Ovary (tissue), 10 donors: ENCODE measurements at places on chromosomes 6 and 20. TPM values are rescaled to one million over a fixed set of nuclear protein-coding genes. Genes with fewer than 3 reads are reported as not detected.
A peak's percentile ranks its signal among the peaks of the same experiment; 100 is the strongest.

- H3K4me3 ChIP-seq: no peak overlapping the region
- DNase-seq: peak; percentile 54
- no peaks in the 10 kb centered on the region for H3K36me3 ChIP-seq
- no peaks in the 10 kb centered on the region for H3K27me3 ChIP-seq
- no peaks in the 10 kb centered on the region for H3K4me1 ChIP-seq
- H3K27ac ChIP-seq: no peak overlapping the region
Measured at GRCh38 chr6:44041461-44042260, 85.6 kb downstream of the MRPL14 start.

NKAPL gene
- 2.1 TPM for total RNA-seq

DNA sequence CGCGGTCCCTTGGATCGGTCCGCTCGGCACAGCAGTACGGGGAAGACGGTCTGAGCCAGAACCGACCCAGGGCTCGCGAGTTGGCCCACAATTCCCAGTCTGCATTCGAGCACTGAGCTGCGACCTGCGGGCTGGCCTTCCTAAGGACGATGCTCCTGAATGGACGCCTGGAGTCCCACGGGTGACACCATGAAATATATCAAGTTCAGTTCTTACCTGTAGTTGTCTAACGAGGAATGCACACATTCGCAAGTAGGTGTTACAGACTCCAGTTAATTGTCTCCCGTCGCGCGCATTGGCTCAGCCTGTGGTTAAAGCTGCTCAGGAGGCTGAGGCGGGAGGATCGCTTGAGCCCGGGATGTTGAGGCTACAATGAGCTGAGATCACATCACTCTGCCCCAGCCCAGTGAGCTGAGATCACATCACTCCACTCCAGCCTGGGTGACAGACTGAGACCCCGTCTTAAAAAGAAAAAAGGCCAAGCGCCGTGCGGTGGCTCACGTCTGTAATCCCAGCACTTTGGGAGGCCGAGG is 802 bp downstream of the PEX7 start:
- H3K4me1 ChIP-seq: no peaks in the 10 kb centered on the region
- H3K27ac ChIP-seq: peak overlapping the region; percentile 90
- H3K36me3 ChIP-seq: no peaks in the 10 kb centered on the region
- peak; percentile 32 for DNase-seq
- peak overlapping the region; percentile 79 for H3K4me3 ChIP-seq

GRCh38 chr6:149140910-149141290 is 176.6 kb upstream of the TAB2 start:
- peaks cover 2% of the 10 kb centered on the region for H3K4me1 ChIP-seq
- H3K27ac ChIP-seq: no peak overlapping the region
- no peaks in the 10 kb centered on the region for H3K27me3 ChIP-seq
- no peaks in the 10 kb centered on the region for H3K36me3 ChIP-seq

DNA sequence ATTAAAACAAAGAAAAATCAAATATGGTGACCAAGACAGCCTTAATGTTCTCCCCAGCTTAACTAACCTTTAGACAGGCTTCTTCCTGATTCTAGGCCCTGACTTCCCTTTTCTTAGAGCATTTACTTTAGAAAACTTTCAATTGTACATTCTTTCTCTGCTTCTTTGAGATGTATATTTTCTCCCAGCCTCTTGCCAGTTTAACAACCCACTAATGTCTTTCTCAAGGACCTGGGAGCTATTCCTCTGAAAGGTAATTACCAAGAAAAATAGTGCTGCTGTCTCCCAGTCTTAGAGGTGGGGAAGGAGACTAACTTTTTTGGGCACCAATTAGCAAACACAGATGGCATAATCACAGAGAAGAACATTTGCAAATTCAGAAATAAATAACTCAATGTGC is 62.8 kb upstream of the KCNQ5 start:
- H3K36me3 ChIP-seq: no peaks in the 10 kb centered on the region
- no peak for DNase-seq
- no peak overlapping the region for H3K4me3 ChIP-seq
- H3K4me1 ChIP-seq: no peaks in the 10 kb centered on the region

GRCh38 chr6:121652726-121653623 is 217.5 kb downstream of the GJA1 start:
- H3K4me3 ChIP-seq: no peak overlapping the region
- no peaks in the 10 kb centered on the region for H3K27me3 ChIP-seq
- H3K36me3 ChIP-seq: no peaks in the 10 kb centered on the region
- no peak for DNase-seq
- H3K27ac ChIP-seq: no peak overlapping the region
- H3K4me1 ChIP-seq: no peaks in the 10 kb centered on the region

DNA sequence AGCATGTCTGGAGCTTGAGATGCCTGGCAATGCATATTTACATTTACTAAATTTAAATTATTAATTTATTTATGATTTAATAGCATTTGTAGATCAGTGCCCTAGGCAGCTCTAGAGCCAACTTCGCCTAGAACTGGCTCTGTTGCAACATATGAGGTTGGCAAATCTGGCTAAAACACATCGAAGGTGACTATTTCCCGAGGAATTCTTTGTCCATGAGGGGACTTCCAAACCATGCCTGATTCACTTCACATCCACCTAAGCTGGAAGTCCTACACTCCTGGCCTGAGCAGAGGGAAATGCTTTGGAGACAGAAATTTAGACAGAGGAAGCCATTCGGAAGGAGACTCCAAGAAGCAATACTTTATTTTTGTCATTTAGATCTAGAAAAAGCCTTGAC is 211.0 kb upstream of the ARG1 start:
- no peak for DNase-seq
- no peaks in the 10 kb centered on the region for H3K36me3 ChIP-seq
- H3K4me1 ChIP-seq: no peaks in the 10 kb centered on the region
- no peak overlapping the region for H3K4me3 ChIP-seq

- no peak overlapping the region for H3K4me3 ChIP-seq
- H3K36me3 ChIP-seq: no peaks in the 10 kb centered on the region
- no peak for DNase-seq
- H3K27ac ChIP-seq: no peak overlapping the region
Measured at GRCh38 chr6:27582928-27583725, 110.2 kb upstream of the ZNF184 start.

ALDH5A1 gene
- 5.4 TPM for total RNA-seq

- H3K36me3 ChIP-seq: no peaks in the 10 kb centered on the region
- H3K27me3 ChIP-seq: no peaks in the 10 kb centered on the region
- H3K4me1 ChIP-seq: no peaks in the 10 kb centered on the region
- no peak for DNase-seq
- no peak overlapping the region for H3K4me3 ChIP-seq
- no peak overlapping the region for H3K27ac ChIP-seq
Measured at GRCh38 chr6:18509871-18510643, 122.9 kb downstream of the RNF144B start.

DEFB124 gene
- total RNA-seq: not detected

DNA sequence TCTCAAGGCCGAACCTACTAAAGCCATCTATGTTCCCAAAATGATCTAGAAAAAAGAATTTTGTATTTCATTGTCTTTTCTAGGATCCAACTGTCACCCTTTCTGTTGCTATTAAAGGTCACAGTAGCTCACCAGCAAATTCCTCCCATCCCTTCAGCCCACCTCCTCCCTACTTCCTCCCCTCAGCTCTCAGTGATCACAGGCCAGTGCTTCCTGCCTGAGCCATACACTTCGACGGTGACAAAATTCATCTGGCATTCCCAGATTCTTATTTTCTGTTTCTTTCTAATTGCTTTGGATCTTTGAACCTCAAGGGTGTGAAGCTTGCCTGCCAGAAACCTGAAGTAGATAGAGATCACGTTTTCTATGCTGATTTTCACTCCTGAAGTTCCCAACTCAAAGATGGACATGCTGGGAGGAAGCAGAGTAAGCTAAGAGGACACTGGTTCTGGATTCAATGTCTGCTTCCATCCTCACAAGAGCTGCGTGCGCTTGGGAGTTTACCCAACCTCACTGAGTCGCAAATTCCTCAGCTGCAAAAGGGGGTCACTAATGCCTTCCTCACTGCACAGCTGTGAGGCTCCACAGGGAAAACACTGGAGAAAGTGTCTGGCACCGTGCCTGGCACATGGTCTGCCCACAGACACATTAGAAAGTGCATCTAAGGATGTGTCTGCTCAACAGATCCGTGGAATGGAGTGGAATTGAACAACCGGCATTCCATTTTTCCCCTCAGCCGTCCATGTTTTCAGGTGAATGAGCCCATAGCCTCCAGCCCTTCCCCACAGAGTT is 34.5 kb downstream of the MDGA1 start:
- H3K36me3 ChIP-seq: no peaks in the 10 kb centered on the region
- no peak overlapping the region for H3K27ac ChIP-seq
- DNase-seq: no peak
- H3K4me3 ChIP-seq: no peak overlapping the region
- no peaks in the 10 kb centered on the region for H3K27me3 ChIP-seq

SNAP91 gene
- total RNA-seq: 3.1 TPM

ECT2L gene
- total RNA-seq: 0.27 TPM

SMPDL3A gene
- total RNA-seq: 8.0 TPM

DNA sequence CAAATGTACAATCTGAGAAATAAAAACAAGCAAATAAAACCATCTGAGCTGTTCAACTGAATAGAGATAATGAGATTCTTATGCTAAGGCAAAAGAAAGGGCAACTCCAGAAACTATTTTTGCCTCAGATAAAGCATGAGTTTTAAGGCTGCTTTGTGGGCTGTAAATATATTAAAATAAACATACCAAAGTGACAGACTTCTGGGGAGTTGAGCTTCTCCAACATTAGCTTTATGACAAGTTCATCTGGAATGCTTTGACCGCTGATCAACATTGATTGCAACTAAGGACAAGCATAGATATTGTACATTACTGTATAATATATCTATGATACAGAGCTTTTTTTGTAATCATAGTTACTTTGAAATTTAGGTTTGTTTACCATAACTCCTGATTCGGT is 19.3 kb downstream of the AK9 start:
- peaks cover 2% of the 10 kb centered on the region for H3K27me3 ChIP-seq
- no peak for DNase-seq
- H3K27ac ChIP-seq: no peak overlapping the region

NHLRC1 gene
- total RNA-seq: 1.2 TPM

HRH3 gene
- total RNA-seq: not detected

DNA sequence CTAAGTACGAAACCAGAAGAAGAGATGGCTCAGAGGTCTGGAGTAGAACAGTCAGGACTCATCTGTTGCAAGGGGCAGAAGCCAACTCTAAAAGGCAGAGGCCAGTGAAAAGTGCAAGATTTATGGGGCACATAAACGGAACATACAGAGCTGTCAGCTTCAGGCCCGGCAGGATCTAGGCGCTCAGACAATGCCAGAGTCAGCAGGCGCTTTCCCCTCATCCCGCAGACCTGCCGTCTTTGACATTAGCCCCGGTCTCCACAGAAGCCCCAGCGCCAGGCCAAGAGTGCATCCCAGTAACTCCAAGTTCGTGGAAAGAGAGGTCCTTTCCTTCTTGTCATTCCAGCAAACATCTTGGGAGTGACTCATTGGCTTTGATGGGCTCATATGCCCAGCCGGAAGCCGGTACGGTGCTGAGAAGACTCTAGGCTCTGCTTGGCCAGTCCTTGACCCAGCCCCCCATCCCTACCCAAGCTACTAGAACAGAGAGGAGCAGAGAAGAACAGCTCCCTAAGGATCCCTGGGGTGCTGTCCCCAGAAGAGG is 260.9 kb downstream of the TAF4 start:
- no peaks in the 10 kb centered on the region for H3K36me3 ChIP-seq
- peaks cover 6% of the 10 kb centered on the region for H3K4me1 ChIP-seq
- peak; percentile 11 for DNase-seq
- no peak overlapping the region for H3K4me3 ChIP-seq

DNA sequence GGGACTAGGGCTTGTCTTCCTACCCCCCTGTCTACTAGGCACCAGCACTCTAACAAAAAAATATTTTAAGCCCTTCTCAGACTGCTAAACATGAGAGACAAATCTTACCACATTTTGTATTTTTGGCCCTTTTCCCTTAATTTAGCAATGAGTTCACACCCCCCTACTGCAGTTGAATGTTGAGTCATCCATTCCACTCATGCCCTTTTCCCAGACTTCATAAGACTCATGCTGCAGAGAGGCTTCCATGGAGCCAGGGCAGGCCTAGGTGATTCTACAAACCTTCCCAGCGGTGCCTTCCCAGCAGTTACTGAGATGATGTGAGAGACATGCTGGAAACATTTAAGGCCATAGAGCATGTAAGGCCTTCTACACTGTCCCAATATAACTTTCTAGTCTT is 53.9 kb downstream of the PXDC1 start:
- no peaks in the 10 kb centered on the region for H3K36me3 ChIP-seq
- H3K27ac ChIP-seq: no peak overlapping the region
- H3K4me1 ChIP-seq: no peaks in the 10 kb centered on the region

GRCh38 chr6:31087494-31088089 is 24.8 kb downstream of the C6orf15 start:
- no peaks in the 10 kb centered on the region for H3K27me3 ChIP-seq
- no peaks in the 10 kb centered on the region for H3K36me3 ChIP-seq
- no peak overlapping the region for H3K27ac ChIP-seq
- H3K4me3 ChIP-seq: no peak overlapping the region

GABBR1 gene
- 36.5 TPM for total RNA-seq

SIRPD gene
- total RNA-seq: not detected

GRCh38 chr6:20806669-20807068 is 272.4 kb downstream of the CDKAL1 start:
- H3K27me3 ChIP-seq: no peaks in the 10 kb centered on the region
- no peak overlapping the region for H3K27ac ChIP-seq
- DNase-seq: no peak
- no peaks in the 10 kb centered on the region for H3K36me3 ChIP-seq
- no peak overlapping the region for H3K4me3 ChIP-seq

PDYN gene
- total RNA-seq: not detected

- no peak overlapping the region for H3K4me3 ChIP-seq
- DNase-seq: no peak
- no peaks in the 10 kb centered on the region for H3K4me1 ChIP-seq
Measured at GRCh38 chr6:33993091-33993490, 152.8 kb downstream of the GRM4 start.

- DNase-seq: no peak
- H3K4me1 ChIP-seq: peaks cover 4% of the 10 kb centered on the region
- no peaks in the 10 kb centered on the region for H3K36me3 ChIP-seq
- no peak overlapping the region for H3K4me3 ChIP-seq
Measured at GRCh38 chr6:166605752-166606151, 19.3 kb upstream of the RAMACL start.

DNA sequence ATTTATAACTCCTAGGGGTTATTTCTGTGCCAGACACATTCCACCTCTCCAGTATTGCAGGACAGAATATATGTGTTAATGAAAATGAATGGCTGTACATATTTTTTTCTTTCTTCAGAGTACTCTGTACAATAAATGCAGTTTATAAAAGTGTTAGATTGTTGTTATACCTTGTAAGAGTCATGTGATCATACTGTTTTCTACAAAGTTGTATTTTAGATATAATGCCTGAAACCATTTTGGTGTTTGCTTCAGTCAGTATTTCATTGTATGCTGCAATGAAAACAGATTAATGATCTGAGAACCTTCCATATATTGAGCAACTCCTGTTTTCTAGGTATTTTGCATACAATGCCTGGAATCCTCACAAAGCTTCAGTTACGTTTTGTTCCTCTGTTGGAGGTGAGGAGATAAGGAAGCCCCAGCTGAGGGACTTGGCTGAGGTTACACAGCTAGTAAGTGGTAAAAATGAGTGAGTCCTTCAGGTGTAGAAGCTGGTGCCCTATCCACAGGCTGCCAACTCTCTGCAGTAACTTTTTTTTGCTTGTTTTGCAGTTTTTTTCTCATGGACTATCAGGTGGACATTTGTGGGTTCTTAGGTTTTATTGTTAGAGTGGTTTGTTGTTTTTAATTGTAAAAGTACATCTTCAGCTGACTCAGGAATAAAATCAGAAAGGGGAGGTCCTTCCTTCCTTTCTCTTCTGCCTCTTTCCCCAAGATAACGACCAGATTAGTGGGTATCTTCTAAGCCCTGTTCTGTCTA is 11.6 kb downstream of the PDCD2 start:
- H3K27ac ChIP-seq: no peak overlapping the region
- no peak for DNase-seq
- no peaks in the 10 kb centered on the region for H3K36me3 ChIP-seq
- H3K4me3 ChIP-seq: no peak overlapping the region
- no peaks in the 10 kb centered on the region for H3K4me1 ChIP-seq
